ENCODE measurements at places on chromosomes 7 and 10.

DNA sequence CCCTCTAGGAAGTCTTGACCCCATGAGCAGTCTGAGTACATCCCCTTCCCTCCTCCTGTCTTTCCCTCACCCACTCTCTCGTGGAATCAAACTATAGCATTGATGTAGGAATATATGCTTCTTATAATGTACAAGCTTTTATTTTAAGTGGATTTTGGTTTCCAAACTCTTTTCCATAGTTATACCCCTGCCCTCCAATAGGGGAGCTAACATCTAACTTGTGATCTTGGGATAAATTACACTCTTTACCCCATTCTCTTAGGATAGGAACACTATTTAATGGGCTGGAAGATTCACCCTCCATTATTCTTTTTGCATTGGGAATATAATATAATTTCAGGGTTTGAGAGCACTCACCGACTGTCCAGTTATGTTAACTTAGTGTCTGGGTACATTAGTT, 465.9 kb downstream of the GATA3 start:
- no peak for DNase-seq

DNA sequence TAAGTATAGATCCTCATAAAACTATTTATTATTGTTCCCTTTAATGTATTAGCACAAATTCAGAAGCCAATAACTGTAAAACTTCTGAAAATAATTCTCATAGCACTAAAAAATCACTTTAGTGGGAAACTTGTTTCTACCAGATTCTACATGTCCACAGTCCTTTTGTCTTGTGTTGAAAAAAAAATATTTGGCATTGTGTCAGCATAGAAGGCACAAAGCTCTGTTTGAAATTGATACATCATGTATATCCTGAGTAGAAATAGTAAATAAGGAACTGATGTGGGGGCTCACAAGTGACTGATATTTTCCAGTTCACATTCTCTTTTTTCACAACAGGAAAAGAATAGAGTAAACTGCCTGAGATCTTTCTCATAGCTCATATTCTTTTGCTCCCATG, 134.6 kb downstream of the GRM3 start:
- no peak for DNase-seq

DNA sequence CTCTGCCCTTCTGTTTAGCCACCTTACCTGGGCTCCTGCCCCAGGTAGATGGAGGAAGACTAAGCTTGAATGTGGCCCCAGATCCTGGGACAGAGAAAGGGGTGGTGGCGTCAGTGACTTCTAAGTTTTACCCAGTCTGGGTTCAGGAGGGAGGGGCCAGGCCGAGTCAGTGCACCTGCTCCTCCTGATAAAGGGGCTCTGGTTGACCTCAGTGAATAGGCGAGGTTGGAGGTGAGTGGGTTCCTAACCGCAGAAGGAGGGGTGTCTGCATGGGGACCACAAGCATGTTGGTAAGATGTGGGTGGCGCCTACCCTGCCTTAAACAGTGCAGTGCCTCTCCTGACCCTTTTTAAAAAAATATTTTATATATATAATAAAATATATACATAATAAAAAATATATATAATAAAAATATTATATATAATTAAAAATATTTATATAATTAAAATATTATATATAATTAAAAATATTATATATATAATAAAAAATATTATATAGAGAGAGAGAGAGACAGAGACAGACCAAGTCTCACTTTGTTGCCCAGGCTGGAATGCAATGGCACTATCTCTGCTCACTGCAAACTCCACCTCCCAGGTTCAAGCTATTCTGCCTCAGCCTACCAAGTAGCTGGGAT, 97.3 kb upstream of the GTF2I start:
- no peak for DNase-seq

DNA sequence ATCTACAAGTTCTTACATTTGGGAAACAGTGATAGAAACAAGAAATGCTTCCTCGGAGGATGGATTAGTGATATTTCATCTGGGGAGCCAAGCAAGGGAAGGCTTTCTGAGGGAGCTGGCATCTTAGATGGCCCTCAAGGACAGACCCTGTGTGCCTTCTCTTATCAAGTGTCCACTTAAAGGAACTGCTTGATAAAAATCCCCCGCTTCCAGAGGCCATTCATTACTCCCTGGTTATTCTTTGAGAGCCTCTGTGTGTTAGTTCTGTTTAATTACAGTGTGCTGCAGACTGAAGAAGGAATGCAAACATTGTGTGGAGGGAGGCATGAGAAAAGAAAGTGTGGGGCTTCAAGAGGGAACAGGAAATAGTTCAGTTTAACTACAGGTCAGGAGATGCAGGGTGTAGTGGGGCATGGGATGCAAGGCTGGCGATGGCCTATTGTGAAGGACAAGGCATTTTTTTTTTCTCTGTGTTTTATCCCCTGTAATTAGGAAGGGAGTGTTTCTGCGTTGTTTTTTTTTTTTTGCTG, 145.4 kb downstream of the SNX10 start:
- DNase-seq: no peak

- no peak for DNase-seq
Observed at GRCh38 chr10:13270877-13271551, 28.9 kb downstream of the PHYH start.

DNA sequence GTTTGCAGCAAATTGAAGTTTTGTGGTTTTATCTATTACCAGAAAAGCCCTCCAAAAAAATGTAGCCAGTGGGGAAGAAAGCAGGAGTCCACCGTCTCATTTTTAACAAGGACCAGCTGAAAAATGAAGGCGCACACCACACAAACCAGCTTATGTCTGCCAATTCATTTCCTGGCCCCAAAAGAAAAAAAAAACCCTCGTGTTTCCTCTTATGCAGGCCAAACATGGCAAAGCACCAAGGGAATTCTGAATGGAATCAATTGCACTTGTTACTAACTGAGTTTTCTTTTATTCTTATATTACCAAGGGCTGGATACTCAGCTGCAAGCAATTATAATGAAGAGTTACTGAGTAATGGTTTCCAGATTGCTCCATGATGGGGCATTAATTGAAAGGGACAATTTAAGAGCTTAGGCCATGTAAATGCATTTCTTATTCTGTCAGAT, 428.3 kb upstream of the NPVF start:
- DNase-seq: no peak

DNA sequence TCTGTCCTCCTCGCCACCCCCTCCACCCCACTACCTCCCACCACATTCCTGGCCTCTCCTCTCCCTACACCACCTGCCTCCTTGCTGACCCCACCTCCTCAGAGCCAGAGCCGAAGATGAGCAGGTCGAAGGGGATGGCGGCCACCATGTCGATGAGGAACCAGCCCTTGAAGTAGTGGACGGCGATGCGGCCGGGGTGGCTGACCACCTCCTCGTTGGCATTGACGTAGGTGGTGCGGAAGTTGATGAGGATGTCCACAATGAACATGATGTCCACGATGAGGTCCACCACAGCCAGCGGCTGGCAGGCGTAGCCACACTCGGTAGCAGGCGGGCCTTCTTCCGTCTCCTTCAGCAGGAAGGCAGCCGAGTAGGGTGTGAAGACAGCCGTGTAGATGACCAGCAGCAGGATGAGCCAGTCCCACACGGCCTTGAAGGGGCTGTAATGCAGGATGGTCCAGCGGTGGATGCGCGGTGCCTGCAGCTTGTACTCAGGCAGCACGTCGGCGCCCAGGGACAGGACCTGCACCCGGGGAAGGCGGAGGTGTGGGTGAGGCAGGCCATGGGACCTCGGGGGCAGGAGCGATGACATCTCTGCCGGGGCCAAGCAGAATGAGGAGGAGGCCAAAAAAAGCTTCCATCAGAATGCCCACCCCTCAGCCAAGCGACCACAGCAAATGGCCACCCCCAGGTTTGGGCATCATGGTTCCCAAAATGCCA, 25.6 kb downstream of the KCNH2 start:
- no peak for DNase-seq

DNA sequence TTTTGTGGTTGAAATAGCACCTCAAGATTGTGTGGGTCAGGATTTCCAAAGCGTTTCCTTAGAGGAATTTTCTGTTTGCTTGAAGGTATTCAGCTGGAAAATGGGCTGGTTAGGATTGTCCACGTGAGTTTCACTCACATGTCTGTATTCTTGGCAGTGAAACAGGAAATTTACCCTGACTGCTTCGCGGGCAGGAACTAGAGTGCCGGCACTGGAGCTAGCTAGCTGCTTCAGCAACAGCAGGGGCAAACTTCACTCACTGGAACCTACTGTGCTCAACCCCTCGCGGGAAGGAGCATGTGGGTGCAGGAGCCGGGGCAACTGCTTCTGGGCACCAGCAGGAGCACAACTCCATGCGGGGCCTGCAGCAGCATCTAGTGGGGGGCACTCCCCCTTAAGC, 38.0 kb upstream of the RTKN2 start:
- no peak for DNase-seq

GRCh38 chr7:86939197-86939814, 120.1 kb downstream of the ELAPOR2 start:
- peak; percentile 74 for DNase-seq

GRCh38 chr10:101850749-101851148, 7.1 kb upstream of the KCNIP2 start:
- DNase-seq: no peak

- DNase-seq: no peak
Observed at GRCh38 chr7:45511721-45512597, 62.2 kb upstream of the ADCY1 start.

DNA sequence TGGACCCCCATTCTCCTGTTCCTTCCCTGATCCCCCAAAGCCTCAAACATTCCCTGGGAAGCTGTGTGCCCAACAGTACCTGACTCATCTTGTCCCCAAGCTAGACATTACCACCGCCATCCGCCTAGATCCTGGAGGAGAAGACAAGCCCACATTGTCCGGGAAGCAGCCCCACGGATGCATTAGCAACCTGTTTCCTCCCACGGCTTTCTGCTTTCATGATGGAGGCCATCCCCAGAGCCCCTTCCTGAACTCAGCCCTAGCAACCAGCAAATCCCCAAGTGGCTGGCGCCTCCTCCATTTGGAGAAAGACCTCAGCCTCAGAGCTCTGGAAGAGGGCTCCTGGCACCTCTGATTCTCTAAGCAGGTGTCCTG, 2.3 kb upstream of the SLC29A3 start:
- no peak for DNase-seq

- no peak for DNase-seq
Observed at GRCh38 chr7:111210996-111211395, 120.1 kb downstream of the LRRN3 start.

- DNase-seq: no peak
Observed at GRCh38 chr10:78472551-78472890, 438.9 kb downstream of the RPS24 start.

DNA sequence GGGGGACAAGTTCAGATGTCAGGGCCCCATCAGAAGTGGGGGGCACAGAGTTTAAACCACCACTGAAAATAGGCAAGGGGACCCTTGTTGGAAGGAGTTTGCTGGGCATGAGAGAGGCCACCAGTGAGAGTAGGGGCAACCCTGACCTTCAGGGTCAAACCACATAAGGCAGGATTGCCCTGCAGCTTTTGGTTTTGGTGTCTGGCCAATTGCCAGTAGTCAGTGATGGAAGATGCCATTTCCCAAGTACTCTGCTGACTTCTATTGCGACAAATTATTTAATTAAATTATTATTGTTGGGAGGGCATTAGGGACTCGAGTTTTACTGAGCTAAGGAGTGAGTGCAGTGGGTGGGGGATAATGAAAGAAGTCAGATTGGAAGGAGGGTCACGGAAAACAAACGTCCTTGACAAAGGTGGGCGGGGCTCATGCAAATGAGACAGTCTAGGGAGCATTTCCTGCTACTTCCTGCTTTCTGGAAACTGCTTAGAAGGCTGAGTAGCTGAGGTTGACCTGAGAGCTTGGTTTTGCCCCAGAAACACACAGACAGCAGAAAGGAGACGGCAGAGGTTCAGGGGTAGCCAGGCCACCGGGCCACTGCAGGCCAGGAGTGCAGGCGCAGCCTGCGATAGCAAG, 74.2 kb upstream of the ANLN start:
- no peak for DNase-seq

GRCh38 chr10:7243873-7244272, 167.0 kb downstream of the SFMBT2 start:
- DNase-seq: peak; percentile 71

All from Kasumi-1 (cell line).